Thymus (tissue), 14 donors: ENCODE measurements at places on chromosomes 4 and X. TPM values are rescaled to one million over a fixed set of nuclear protein-coding genes. Genes with fewer than 3 reads are reported as not detected.

- H3K27me3 ChIP-seq, result no peaks in the 10 kb centered on the region
- no peak overlapping the region for H3K27ac ChIP-seq
- H3K4me1 ChIP-seq, result peaks cover 3% of the 10 kb centered on the region
- no peaks in the 10 kb centered on the region for H3K36me3 ChIP-seq
Measured at GRCh38 chrX:103211012-103211715, 3.7 kb upstream of the BEX4 start.

GRCh38 chrX:133594156-133594555, 178.9 kb upstream of the GPC4 start:
- H3K27ac ChIP-seq, result no peak overlapping the region
- H3K27me3 ChIP-seq, result no peaks in the 10 kb centered on the region
- H3K36me3 ChIP-seq, result no peaks in the 10 kb centered on the region
- H3K4me1 ChIP-seq, result no peaks in the 10 kb centered on the region
- DNase-seq, result no peak
- no peak overlapping the region for H3K4me3 ChIP-seq

- H3K27me3 ChIP-seq, result no peaks in the 10 kb centered on the region
- H3K4me1 ChIP-seq, result no peaks in the 10 kb centered on the region
- H3K36me3 ChIP-seq, result no peaks in the 10 kb centered on the region
Measured at GRCh38 chrX:23952391-23952790, 44.6 kb downstream of the CXorf58 start.

DNA sequence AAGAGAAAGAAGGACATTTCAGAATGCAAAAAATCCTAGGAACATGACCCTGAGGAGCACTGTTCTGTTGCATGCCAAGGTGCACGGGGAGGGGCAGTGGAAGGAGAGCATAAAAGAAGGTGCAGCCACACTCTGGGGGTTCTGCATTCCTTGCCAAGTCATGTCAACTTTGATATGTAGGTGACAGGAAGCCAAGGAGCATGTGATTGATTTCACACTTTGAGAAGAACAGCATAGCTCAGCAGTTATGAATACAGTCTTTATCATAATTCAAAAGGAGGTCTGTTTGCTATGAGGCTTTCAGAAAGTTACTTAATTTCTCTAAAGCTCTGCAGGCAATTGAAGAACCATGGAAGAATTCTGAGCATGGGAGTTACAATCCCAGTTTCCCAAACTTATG, 50.6 kb downstream of the SCFD2 start:
- peaks cover 3% of the 10 kb centered on the region for H3K4me1 ChIP-seq
- no peak for DNase-seq
- H3K27ac ChIP-seq, result no peak overlapping the region
- H3K4me3 ChIP-seq, result no peak overlapping the region
- no peaks in the 10 kb centered on the region for H3K27me3 ChIP-seq

- H3K27ac ChIP-seq, result no peak overlapping the region
- no peak for DNase-seq
- H3K27me3 ChIP-seq, result no peaks in the 10 kb centered on the region
Measured at GRCh38 chr4:182495645-182496385, 252.6 kb downstream of the TENM3 start.

DNA sequence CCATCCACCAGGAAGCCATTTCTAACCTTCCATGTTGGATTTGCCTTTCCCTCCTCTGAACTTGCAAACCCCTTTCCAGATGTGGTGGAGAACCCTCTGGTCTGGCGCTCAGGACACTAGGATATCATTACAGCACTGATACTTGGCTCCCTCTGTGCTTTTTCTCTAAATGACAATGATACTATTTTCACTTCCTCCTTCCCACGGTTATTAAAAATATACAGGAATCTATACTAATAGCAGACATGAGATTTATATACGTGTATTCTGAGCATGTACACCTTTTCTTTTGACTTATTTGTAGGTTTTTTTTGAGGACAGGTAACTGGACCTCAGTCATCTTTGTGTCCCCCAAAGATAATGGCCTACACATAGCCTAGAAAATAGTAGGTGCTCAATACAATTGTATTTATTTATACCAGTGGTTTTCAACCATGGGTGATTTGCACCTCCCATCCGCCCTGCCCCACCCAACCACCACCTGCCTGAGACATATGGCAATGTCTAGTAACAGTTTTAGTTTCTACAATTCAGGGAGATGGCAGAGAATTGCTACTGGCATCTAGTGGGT, 60.4 kb upstream of the PLAC8 start:
- H3K27me3 ChIP-seq, result no peaks in the 10 kb centered on the region
- no peak overlapping the region for H3K4me3 ChIP-seq
- no peak for DNase-seq
- H3K36me3 ChIP-seq, result no peaks in the 10 kb centered on the region

DNA sequence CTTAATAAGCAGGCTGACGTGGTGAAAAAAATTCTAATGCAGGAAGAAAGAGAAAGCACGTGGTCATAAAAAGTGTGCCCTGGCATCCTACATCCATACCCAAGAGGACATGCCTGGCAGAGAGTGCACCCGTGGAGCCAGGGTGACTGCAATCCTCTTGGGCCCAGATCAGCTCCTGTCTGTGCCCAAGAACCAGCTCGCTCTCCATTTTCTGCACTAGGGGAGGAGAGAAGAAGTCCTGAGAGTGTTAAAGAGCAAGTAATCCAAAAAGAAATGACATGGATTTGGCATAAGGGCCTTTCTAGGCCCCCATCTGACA, 483.1 kb downstream of the BCOR start:
- no peak overlapping the region for H3K4me3 ChIP-seq
- DNase-seq, result no peak
- peaks cover 25% of the 10 kb centered on the region for H3K27me3 ChIP-seq
- no peaks in the 10 kb centered on the region for H3K36me3 ChIP-seq

DNA sequence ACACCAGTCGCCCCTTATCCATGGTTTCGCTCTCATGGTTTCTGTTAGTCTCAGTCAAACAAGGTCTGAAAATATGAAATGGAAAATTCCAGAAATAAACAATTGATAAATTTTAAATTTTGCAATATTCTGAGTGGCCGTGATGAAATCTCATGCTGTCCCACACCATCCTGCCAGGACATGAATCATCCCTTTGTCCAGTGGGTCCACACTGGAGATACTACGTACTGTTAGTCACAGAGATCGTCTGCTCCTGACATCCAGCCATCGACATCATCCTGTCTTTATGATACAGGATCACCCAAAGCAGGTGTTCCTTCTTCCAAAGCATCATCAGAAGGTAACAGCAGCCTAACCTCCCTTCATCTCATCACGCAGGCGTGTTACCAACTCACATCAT, 76.5 kb upstream of the MSX1 start:
- H3K4me3 ChIP-seq, result no peak overlapping the region
- no peaks in the 10 kb centered on the region for H3K4me1 ChIP-seq
- no peaks in the 10 kb centered on the region for H3K27me3 ChIP-seq
- no peaks in the 10 kb centered on the region for H3K36me3 ChIP-seq
- no peak overlapping the region for H3K27ac ChIP-seq

GRCh38 chrX:140503238-140503601, 1.6 kb downstream of the SOX3 start:
- H3K4me1 ChIP-seq, result no peaks in the 10 kb centered on the region
- peaks cover 43% of the 10 kb centered on the region for H3K27me3 ChIP-seq
- H3K4me3 ChIP-seq, result no peak overlapping the region
- no peaks in the 10 kb centered on the region for H3K36me3 ChIP-seq
- no peak for DNase-seq

MCF2 gene
- 0.33 TPM for total RNA-seq
